Hippocampal formation (tissue), 2 donors: ENCODE measurements at places on chromosomes 16 and 17.

DNA sequence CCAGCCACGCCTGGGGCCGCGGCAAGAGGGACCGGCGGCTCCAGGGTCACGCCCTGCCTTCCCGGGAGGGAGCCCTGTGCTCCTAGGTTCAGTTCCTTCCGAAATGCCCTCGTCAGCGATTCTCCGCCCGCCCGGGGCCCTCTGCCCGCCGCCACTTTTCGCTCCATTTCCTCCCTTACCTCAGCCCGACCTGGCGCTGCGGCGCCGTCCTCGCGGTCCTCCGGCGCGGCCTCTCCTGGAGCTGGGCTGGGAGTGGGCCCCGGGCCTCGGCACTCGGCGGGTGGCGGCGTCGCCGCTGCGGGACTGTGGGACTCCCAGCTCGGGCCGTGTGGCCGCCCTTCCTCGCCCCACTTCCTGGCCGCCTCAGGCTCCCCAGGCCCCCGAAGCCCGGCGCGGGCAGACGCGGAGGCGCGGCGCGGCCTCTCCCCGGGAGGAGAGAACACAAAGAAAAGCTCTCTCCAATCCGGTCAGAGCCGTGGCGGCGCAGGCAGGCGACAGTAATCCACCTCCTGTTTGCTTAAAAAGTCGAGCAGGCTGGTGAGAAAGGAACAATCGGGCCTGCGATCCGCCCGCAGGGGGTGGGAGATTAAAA lies 1.6 kb downstream of the BAHCC1 start:
- peak; percentile 59 for DNase-seq

DNA sequence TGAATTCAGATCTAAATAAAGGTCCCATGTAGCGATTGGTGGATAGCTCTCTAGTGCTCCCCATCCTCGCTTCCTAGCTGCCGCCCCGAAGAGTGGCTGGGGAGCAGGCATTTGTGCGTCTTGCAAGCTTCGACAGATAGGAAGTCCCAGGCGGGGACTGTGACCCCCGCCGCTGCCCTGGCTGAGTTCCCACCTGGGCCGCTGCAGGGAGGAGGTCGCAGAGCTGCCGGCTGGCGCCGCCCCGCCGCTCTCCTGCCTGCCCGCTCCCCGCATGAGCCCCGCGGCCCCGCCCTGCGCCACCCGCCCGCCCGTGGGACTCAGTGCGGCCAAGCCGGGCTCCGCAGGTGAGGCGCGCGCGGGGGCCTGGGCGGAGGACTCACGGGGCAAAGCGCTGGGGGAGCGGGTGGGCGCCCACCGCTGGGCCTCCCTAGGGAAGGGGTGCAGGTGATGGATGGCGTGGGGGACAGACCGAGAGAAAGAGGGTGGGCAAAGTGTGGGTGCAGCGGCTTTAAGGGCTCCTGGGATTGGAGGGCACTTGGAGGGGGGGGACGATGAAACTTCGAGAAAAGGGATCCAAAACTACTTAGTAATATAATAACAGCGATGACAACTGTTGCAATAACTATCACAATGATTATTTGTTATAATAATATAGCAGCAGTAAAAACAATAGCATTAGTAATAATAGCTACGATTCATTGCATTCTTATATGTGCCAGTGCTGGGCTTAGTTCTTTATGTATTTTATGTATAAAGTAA lies at the start of gene OTOA:
OTOA (plus strand) TSS at position 80 of the 759 bp plus-strand sequence. CDS start 14,547 bp downstream, outside the sequence.
- DNase-seq, result no peak

GRCh38 chr17:6528557-6528956 lies 27.8 kb downstream of the PITPNM3 start:
- DNase-seq, result no peak

DNA sequence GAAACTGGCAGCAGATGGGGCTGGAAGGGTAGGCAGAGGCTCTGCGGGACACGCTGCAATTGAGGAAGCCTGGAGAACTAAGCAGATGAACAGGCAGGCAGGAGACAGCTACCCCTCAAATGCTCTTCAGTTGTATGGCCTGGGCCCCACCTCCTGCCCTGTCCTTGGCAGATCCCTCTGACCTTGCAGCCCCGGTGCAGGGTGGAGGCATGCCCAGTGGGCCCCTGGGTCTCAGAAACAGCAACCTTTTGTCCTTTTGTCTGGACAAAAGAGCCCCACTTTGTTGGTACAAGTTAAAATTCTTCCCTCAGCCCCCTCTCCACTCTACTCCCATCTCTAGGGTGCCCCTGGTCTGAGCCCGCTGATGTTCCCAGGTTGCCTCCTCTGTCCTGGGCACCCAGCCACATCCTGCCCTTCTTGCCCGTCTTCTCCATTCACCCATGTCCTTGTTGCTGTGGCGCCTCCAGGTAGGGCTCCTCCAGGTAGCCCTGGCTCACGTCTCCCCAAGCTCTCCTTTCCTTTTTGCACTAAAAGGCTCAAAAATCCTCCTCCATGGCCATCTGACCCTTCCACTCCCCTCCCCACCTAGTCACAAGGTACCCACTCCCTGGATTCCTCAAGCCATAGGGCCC lies 136.8 kb downstream of the CLEC16A start:
- no peak for DNase-seq

- DNase-seq, result no peak
Observed at GRCh38 chr16:56073508-56073907, 117.8 kb upstream of the GNAO1 start.

DNA sequence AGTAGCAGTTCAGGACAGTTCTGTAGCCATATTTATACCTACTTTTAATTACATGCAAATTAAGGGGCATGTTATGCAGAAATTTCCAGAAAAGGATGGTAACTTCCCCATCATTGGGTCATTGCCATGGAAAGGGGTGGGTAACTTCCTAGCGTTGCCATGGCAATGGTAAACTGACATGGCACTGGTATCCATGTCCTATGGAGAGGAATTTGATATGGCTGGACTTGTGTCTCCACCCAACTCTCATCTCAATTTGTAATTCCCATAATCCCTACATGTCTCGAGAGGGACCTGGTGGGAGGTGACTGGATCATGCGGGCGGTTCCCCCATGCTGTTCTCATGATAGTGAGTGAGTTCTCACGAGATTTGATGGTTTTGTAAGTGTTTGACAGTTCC lies 35.6 kb upstream of the CACNG4 start:
- no peak for DNase-seq
